ENCODE measurements at places on chromosomes 1 and 21. TPM values are rescaled to one million over a fixed set of nuclear protein-coding genes. Genes with fewer than 3 reads are reported as not detected.

DNA sequence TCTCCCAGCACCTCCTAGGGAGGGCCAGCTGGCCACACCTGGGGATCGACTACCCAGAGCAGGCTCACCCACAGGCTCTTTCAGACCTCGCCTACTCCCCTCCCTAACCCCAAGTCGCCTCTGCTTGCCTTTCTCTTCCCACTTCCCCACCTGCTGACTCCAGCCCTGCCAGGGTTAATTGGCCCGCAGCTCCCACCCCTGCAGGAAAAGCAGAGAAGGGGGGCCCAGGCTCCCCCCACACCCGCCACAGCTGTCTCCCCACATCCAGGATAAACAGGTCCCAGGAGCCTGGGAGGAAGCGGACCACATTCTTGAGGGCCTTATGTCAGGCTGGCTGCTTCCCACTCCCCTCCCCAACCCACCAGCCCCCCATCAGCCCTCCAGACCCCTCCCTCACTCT, 45.0 kb downstream of the TAS1R2 start:
- H3K27ac ChIP-seq = no peak overlapping the region
- no peaks in the 10 kb centered on the region for H3K4me1 ChIP-seq
- no peaks in the 10 kb centered on the region for H3K36me3 ChIP-seq
- DNase-seq = no peak

DNA sequence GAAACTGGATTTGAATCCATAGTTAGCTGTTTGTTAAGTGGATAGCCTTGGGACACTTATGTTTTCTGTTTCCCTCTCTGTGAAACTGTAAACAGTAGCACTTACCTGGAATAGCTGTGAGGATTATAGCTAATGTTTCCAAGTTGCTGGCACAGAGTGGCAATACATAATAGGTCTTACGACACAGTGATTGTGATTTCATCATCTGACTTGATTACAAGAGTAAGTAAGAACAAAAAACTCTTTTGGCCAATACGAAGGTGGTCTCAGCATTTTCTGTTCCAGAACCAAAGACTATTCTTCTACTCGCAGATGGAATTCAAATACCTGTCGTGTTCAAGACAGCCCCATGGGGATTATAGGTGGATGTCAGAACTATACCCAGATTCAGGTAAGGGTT, 2.1 kb downstream of the C8B start:
- H3K4me3 ChIP-seq = no peak overlapping the region
- H3K36me3 ChIP-seq = no peaks in the 10 kb centered on the region

Gene THAP3
- total RNA-seq = 18.9 TPM

Gene IQCC
- 5.3 TPM for total RNA-seq

DNA sequence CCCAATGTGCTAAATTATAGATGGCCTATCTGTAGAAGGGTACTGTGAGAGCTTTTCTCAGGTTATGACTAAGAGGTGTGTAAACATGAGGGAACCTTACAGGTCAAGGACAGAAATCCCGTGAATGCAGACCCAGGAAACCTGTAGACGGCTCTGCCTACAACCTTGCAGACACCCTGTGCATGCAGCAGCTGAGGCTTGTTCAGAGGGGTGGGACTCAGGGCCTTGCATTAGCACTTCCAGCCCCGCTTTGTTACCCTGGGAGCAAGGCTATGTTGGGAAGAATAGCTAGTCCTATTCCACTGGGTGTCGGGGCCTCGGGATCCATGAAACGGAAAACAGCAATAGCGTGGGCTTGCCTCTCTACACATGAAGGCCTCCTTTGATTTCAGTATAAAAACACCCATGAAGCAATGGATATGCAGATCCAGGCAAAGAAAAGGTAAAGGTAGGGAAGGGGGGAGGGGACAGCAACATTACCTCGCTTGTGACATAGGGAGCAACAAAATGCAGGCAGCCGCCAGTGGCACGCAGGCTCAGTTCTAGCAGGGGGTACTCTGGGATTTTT, 9.5 kb upstream of the NDUFS5 start:
- no peak for DNase-seq
- H3K4me1 ChIP-seq = no peaks in the 10 kb centered on the region
- H3K36me3 ChIP-seq = no peaks in the 10 kb centered on the region
- H3K27ac ChIP-seq = no peak overlapping the region
- no peak overlapping the region for H3K4me3 ChIP-seq

DNA sequence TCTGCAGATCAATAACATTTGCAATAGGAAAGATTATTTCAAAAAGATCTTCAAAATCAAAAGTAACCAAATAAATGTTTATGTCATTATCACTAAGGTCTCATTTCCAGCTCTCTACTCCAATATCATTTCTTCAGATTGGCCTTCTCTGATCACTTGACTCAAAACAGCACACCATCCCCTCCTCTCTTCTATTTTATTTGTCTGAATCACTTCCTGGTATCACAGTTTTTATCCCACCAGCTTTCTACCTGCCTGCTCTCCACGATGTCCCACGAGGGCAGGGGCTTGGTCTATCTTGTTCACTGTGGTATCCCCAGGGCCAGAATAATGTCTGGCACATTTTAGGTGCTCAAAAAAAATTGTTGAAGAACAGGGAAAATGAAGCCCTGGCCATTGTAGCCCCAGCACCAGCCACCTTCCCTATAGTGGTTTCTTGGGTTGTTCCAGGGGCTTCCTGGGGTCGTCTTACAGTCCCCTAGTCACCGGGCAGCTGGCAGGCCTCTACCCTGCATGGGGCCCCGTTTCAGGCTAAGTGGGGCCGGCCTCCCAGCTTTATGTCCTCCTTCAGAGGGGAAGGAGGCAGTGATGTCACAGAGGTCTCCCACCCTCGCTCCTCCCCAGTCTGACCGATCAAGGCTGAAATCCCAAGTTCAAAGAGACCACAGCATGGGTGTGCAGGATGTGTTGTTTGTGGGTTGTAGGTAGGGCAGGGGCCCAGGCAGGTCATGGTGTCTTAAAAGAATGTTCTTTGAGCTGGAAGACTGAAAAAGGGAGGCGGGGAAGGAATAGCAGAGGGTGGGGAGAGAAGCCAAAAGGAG, 3.5 kb upstream of the PADI1 start:
- H3K27me3 ChIP-seq = no peaks in the 10 kb centered on the region
- H3K4me1 ChIP-seq = no peaks in the 10 kb centered on the region
- no peak overlapping the region for H3K4me3 ChIP-seq
- H3K27ac ChIP-seq = no peak overlapping the region
- H3K36me3 ChIP-seq = no peaks in the 10 kb centered on the region
- peak; percentile 2 for DNase-seq

DNA sequence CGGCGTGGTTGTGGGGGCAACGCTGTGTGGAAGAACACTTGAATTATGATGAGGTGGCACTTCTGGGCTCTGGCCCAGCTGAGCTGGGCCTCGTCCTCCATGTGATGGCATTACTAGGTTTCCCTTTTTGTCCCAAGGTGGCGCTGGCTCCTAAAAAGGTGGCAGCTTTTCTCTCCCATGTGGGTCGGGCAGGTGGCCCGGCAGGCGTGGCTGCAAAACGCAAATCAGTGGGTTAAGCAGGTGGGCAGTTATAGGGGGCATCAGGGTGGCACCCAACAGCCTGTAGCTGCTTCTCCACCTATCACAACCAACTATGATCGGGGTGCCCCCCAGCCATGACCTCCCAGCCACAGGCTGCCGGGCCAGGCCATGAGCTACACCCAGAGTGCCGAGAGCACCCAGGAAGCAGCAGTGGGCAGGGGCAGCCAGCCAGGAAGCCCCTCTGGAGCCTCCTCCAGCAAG, 59.6 kb downstream of the KCNAB2 start:
- no peak overlapping the region for H3K27ac ChIP-seq
- no peak for DNase-seq
- H3K36me3 ChIP-seq = no peaks in the 10 kb centered on the region
- H3K27me3 ChIP-seq = peaks cover 3% of the 10 kb centered on the region
- no peak overlapping the region for H3K4me3 ChIP-seq

Gene C8A
- not detected for total RNA-seq

DNA sequence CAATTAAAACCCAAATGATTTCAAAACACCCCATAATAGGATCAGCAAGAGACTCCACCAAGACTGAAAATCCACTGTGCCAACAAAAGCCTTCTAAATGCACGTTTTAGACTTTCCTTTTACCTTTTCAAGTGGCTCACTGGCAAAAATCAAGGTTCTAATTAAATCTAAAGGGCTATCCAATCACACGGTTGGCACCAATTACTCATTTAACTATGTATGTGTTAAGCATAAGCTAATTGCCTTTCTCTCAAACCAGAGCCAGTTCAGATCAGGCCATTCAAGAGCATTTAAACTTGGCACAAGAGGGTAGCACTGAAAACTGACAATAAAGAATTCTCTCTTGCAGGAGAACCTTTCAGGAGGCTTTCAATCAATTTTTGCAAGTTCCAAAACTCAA, 139.5 kb downstream of the RGS7 start:
- H3K27ac ChIP-seq = no peak overlapping the region
- H3K36me3 ChIP-seq = no peaks in the 10 kb centered on the region
- no peaks in the 10 kb centered on the region for H3K27me3 ChIP-seq
- H3K4me1 ChIP-seq = no peaks in the 10 kb centered on the region
- DNase-seq = no peak

- DNase-seq = peak; percentile 62
- peaks cover 8% of the 10 kb centered on the region for H3K27me3 ChIP-seq
- H3K4me1 ChIP-seq = peaks cover 22% of the 10 kb centered on the region
- no peak overlapping the region for H3K4me3 ChIP-seq
- no peak overlapping the region for H3K27ac ChIP-seq
- no peaks in the 10 kb centered on the region for H3K36me3 ChIP-seq
Observed at GRCh38 chr1:63327417-63328054, 5.2 kb downstream of the FOXD3 start.

DNA sequence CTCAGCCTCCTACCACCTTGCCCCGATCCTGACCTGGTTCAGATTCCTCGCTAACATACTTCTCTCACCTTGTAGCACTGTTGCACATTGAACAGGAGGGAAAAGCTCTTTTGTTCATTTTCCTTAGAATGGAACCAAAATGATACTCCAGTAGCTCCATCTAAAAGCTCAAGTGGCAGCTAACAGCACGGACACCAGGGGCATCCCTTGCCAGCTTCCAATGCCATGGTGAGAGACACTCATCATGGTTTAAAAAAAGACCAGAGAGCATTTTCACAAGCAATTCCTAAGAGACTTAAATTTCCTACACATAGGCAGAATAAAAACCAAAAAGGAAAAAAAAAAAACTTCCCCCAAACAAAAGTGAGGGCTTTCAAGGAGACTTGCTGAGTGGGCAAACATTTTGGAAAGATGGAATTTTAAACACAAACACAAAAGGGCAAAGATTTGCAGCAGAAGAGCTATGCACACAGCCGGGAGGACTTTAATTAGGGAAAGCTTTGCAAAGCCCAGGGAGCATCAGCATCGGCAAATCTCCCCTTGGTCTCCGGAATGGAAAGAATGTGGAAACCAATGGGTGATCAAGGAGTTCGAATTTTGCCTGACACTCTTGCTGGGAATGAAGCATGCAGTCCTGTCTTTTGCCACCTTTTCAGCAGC, 84.3 kb downstream of the CAPZB start:
- no peaks in the 10 kb centered on the region for H3K4me1 ChIP-seq
- no peaks in the 10 kb centered on the region for H3K36me3 ChIP-seq
- H3K27ac ChIP-seq = no peak overlapping the region
- no peak for DNase-seq

DNA sequence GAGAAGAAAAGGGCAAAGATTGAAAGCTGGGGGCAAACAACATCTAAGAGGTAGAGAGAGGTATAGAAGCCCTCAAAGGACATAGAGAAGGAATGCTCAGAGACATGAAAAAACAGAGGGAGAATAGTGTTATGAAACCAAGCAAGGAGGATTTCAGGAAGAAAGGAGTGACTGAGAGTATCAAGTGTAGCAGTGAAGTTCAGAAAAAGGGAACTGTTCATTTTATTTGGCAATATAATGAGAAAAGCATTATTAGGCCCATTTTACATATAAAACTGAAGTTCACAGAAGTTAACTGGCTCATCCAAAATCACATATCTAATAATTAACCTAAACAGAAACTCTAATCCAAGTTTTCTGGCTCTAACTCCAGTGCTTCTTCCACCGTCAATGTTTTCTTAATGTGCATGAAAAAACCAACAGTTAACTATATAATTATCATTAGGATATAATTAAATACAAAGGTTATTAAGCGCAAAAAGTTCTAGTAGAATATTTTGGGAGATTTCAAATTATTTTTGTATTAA, 17.7 kb downstream of the NEXN start:
- H3K36me3 ChIP-seq = no peaks in the 10 kb centered on the region
- no peak for DNase-seq
- no peaks in the 10 kb centered on the region for H3K27me3 ChIP-seq
- no peak overlapping the region for H3K4me3 ChIP-seq

DNA sequence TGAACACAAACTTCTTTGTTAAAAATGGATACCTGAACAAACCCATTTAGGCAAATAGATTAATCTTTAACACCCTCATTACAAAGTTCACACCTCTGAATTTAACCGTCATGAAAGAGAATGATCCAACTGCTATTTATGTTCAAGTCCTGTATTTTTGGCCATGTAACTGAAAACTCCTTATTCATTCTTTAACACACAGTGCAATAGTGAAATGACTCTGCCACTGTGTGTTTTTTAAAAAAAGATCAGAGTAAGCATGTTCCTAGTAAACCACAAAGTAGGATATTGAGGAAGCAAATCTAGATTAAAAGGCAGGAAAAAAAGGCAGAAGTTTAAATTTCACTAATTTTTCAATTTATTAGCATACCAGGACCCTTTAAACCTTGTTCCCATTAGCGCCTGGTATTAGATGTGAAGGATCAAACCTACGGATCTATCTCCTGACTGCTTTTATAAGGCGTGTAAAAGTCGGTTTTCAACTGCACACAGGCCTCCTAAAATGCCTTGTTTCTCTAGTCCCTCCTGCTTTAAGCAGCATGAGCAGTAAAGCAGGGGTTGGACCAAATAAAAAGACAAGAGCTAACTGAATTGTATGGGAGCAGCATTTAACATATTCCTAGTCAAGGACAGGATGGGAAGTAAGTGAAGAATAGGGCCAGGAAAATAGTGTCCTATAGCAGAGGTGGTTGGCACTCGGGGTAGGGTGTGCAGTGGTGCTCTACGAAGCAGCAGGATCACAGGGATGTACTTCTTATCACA, 33.4 kb downstream of the NUCKS1 start:
- peaks cover 7% of the 10 kb centered on the region for H3K4me1 ChIP-seq
- DNase-seq = no peak
- no peak overlapping the region for H3K4me3 ChIP-seq

- no peaks in the 10 kb centered on the region for H3K27me3 ChIP-seq
- no peaks in the 10 kb centered on the region for H3K36me3 ChIP-seq
- no peak within 1 kb of the TSS for H3K27ac ChIP-seq
- peak; percentile 39 for DNase-seq
Observed at GRCh38 chr1:67307251-67308060, at the start of gene IL12RB2. Gene IL12RB2 (plus strand): TSS chr1:67307873. CDS start chr1:67320369, 12,496 bp downstream.

DNA sequence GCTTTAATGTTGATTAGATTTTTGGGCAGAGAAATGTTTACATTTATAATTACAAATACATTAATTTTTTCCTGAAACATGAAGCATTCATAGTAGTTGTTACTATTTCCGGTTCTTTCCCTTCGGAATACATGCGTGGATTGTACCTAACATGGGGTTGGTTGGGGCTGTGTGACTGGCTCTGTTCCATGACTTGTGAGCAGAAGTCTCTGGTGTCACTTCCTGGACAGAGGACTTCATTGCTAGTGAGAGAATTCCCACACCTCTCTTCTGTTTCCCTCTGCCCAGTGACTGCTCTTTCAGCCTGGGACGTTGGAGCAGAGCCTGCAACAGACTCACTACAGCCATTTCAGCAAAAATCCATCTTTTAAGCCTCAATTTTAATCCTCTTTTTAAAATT, 231.4 kb downstream of the GRIK1 start:
- H3K4me1 ChIP-seq = no peaks in the 10 kb centered on the region
- DNase-seq = no peak
- no peak overlapping the region for H3K27ac ChIP-seq
- no peak overlapping the region for H3K4me3 ChIP-seq
- H3K27me3 ChIP-seq = no peaks in the 10 kb centered on the region

GRCh38 chr1:119108988-119109387, 31.5 kb downstream of the WARS2 start:
- DNase-seq = no peak
- no peaks in the 10 kb centered on the region for H3K27me3 ChIP-seq
- H3K4me1 ChIP-seq = no peaks in the 10 kb centered on the region
- H3K4me3 ChIP-seq = no peak overlapping the region
- H3K27ac ChIP-seq = no peak overlapping the region
- H3K36me3 ChIP-seq = no peaks in the 10 kb centered on the region

All from body of pancreas (tissue), 4 donors.